ENCODE measurements at places on chromosomes 2 and 18.
A peak's percentile ranks its signal among the peaks of the same experiment; 100 is the strongest.

DNA sequence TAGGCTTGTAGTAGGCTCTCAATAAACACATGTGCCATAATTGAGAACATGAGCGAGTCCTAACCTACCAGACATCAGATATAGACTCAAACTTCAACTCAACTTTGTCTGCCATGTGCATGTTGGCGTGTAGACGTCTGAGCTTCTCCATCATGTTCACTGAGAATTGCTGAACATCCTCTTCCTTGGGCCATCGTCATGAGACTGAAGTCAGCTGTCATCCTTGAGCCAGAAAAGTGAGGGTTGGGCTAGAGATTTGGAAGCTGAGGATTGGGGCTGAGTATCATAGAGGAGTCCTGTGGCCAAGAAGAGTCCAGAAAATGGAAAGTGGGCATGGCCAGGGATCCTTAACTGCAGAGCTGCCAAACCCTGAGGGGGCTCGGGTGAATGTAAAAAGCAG is 7.8 kb upstream of the EFR3B start:
- no peak for DNase-seq

DNA sequence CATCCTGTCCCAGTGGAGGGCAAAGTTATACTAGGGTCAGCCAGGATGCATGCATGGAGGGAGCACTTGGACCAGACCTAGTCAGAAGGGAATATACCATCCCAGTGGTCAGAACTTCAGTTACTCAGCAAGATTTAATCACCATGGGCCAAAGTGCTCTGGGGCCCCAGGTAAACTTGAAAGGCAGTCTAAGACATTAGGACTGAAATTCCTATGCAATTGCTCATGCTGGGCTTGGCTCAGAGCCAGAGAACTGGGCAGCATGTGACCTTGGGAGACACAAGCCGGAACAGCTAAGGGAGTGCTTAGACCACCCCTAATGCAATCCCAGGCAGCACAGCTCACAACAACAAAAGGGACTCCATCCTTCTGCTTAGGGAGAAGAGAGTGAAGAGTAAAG is 401.3 kb downstream of the KCNJ3 start:
- no peak for DNase-seq

DNA sequence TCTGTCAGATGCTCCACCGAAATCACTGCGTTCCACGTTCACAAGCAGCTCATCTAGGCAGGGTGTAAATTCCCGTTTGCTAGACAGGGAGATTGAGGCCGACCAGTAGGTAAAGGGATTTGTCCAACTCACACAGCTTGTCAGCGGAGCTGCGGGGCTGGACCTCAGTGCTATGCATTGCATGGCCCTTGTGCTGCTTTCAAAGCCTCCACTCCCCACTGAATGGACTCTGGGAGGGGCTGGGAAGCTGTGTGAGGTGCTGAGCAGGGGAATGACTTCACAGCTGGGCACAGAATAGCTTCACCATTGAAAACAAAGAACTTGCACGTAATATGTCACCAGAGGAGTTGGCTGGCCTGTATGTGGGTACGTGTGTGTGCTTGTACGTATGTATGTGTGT is 21.4 kb downstream of the CELF4 start:
- no peak for DNase-seq

- no peak for DNase-seq
Observed at GRCh38 chr2:30492619-30493018, 45.6 kb downstream of the LCLAT1 start.

GRCh38 chr2:176130957-176131847 is 1.7 kb downstream of the HOXD8 start:
- DNase-seq, result no peak

- no peak for DNase-seq
Observed at GRCh38 chr2:232438951-232439757, 16.8 kb upstream of the ALPI start.

DNA sequence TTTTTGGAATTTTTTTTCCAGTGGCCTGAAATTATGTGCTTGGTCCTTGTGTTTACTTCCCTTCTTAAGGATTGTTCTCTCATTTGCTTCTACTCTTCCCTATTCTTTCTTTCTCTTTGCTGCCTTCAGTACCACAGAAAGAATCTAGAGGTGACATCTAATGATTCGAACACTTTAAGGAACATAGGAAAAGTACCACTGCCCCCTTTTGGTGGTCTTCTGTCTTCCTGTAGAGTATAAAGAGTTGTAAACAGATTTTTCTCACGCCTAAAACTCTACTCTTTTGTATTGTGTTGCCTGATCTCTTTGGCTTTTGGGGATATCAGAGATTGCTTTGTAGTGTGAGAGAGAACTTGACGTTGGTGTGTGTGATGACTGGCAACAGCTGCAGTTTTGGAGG is 7.0 kb upstream of the SCTR start:
- DNase-seq, result no peak

DNA sequence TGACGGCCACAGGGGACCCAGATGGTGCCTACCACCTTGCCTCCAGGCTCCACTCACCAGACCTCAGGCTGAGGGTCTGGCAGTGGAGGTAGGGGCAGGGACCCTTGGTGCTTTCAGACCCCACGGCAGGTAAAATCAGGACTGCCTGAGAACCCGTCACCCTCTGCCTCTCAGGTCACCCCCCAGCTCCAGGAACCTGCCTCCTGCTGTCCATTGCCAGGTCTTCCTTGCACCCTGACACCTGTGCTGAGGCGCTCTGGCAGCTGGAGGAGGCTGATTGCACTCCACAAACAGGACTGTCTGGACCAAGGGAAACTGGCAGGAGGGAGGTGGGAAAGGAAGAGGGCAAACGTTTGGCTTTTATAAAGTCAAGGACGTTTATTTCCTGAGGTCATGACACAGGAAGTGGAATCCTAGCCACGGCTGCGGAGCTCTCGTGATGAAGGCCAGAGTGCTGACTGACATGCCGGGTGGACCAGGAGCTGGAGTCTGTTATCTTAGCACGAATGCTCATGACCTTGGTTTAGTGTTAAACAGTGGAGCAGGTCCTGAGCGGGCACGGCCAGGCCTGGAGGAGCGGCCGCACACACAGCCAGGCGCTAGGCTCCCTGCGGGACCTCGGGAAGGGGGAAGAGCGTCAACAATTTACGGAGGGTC is 40.5 kb downstream of the ANO7 start:
- DNase-seq, result no peak

DNA sequence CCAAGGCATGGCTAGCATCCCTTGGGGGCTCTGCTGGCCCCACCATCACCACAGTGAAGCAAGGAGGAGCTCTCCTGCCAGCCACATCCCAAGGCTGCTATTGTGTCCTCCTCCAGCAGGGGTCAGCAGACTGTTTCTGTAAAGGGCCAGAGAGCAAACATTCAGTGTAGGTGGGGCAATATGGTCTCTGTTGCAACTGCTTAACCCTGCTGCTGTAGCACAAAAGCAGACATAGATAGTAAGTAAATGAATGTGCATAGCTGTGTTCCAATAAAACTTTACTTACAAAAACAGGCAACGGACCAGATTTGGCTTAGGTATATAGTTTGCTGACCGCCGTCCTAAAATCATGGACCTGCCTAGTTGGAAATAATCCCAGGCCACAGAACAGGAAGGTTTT is 36.4 kb upstream of the ZBTB7C start:
- peak; percentile 35 for DNase-seq

- DNase-seq, result no peak
Observed at GRCh38 chr18:35938562-35938961, 33.9 kb upstream of the RMP24 start.

GRCh38 chr2:111952871-111953452 is 54.6 kb downstream of the MERTK start:
- DNase-seq, result no peak

GRCh38 chr2:70086278-70086837 is 919 bp upstream of the PCBP1 start:
- DNase-seq, result no peak

DNA sequence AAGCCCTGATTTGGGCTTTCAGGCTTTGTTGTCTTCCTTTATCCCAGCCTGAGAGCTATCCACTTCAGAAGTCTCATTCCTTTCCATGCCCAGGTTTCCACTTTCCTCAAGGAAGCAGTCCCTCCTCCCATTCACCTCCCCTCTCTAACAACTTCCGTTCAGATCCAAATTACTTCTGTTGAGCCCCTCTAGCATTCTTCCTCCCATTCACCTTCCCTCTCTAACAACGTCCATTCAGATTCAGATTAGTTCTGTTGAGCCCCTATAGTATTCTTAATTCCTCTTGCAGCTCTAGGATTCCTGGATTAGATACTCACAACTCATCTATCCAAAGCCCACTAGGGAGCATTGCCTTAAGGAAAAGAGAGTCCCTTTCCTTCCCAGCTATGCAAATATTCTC is 216.8 kb downstream of the RAD51AP2 start:
- no peak for DNase-seq

- DNase-seq, result no peak
Observed at GRCh38 chr2:23745726-23746105, 181.2 kb downstream of the ATAD2B start.

GRCh38 chr18:21808185-21808584 is 67.6 kb downstream of the MIB1 start:
- no peak for DNase-seq

DNA sequence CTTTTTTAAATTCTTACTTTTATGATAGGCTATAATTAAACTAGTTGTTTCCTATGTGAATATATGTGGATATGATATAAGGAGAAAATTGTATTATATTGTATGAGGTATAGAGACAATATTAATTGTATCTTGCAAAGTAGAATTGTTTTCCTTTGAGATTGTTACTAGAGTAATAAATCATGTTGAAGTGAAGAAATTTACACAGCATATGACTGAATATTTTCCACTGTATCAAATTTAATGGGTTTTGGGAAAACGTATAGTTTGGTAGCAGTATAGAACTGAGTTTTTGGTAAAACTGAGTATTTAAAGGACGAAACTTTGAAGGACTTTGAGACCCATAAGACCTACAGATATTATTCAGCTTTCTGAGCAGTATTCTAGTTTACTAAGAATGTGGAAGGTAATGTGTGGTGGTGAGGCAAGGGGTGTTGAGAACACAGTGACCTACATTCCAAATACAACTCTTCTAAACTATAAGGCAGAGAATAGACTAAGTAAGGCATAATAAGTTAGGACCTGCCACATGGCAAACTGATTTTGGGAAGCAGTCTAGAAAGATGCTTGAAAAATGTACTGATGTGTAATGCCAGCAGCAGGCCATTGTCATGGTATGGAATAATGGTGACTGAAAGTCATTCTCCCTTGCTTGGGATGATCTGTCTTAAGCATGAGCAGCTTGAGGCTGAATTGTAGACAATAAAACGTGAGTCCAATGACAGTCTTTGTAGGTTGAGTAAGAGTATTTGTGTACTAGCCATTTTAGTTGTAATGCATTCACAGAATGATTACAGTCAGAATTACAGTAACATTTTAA is 29.6 kb downstream of the PKP4 start:
- no peak for DNase-seq

- DNase-seq, result no peak
Observed at GRCh38 chr2:39893616-39894015, 114.6 kb upstream of the THUMPD2 start.

- no peak for DNase-seq
Observed at GRCh38 chr2:214185546-214185945, 225.3 kb upstream of the VWC2L start.

- no peak for DNase-seq
Observed at GRCh38 chr2:220076734-220077133, 449.3 kb downstream of the SLC4A3 start.

- no peak for DNase-seq
Observed at GRCh38 chr18:9410515-9410914, 64.8 kb upstream of the RALBP1 start.

DNA sequence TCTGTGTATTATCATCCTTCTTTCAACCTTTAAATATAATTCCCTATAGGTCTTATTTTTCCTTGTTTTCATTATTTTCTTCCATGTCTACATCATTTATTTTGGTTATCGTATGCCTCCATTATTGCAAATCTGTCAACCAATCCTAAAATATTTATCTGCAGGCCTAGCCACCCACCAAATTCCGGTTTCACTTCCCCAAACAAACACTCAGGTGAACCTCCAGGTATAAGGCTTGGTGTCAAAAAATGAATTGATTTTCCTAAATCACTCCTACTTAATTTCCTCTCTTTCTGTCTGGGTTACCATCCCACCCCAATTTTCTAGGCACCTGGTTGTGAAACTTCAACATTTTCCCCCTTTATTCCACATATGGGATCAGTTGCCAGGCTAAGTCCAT is 111.9 kb upstream of the LINC00305 start:
- no peak for DNase-seq

DNA sequence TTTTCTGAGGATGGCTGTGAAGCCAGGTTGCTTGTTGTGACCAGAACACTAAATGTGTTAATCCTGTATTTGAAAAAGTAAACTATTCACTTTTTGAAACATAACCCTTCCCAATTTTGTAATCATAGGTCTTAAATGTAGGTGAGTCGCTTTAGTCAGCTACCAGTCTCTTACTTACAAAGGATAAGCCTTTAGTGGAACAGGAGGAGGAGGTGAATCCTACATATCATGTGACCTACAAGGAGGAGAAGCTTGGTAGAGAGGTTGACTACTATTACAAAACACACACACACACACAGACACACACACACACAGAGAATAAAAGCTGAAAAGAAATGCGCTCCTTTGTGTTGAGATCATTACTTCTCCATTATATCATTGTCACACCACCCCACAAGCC is 59.9 kb upstream of the SPAG16 start:
- DNase-seq, result no peak

DNA sequence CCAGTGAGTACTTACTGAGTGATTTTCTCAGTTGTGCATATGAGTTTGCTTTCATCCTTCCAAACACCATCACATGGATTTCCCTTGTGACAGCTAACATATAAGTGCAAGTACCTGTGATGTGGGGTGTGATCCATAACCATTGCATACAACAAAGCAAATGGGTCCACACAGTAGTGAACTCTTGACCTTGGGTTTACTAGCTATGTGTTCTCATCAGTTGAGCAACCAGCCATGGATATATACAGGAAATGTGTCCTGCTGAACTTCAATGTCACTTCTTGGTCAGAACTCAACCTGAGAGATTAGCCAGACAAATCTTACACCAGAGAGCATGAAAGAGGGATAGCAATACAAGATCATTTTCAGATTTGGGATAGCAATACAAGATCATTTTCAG is 420.9 kb upstream of the KCNH7 start:
- no peak for DNase-seq

DNA sequence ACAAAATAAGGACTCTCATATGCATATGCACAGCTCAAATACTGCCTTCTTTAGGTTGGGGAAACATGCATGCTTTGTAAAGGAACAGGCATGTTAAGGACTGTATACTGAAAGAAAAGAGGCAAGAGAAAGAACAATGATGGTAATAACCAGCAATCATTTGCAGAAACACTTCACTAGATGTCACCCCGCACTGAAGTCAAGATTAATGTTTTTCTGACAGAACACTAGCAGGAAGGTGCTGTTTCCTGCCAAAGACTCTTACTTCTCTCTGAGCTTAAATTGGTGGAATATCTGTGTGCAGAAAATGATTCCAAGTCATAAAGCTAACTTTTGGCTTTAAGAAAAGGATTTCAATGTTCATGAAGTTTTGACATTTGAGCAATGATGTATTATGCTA is 19.3 kb upstream of the CSRNP3 start:
- DNase-seq, result no peak

All from GM18507 (cell line).